Activated T-cell treated with anti-CD3 and anti-CD28 coated beads for 4 hours (primary cell): ENCODE measurements at places on chromosomes 11 and 22.

DNA sequence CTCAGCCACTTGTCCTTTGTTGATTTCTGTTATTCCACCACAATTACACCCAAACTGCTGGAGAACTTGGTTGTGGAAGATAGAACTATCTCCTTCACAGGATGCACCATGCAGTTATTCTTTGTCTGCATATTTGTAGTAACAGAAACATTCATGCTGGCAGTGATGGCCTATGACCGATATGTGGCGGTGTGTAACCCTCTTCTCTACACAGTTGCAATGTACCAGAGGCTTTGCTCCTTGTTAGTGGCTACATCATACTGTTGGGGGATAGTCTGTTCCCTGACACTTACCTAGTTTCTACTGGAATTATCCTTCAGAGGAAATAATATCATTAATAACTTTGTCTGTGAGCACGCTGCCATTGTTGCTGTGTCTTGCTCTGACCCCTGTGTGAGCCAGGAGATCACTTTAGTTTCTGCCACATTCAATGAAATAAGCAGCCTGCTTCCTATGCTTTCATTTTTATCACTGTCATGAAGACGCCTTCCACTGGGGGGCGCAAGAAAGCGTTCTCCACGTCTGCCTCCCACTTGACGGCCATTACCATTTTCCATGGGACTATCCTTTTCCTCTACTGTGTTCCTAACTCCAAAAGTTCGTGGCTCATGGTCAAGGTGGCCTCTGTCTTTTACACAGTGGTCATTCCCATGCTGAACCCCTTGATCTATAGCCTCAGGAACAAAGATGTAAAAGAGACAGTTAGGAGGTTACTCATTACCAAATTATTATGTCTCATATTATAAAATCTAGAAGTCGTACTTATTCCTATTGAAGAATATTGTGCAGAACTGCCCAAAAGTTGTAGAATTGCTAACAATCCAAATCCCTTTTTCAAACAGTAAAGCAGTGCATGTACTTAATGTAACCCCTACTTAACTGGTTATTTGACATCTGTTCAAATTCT is 53.2 kb downstream of the OR4C6 start:
- DNase-seq = no peak

DNA sequence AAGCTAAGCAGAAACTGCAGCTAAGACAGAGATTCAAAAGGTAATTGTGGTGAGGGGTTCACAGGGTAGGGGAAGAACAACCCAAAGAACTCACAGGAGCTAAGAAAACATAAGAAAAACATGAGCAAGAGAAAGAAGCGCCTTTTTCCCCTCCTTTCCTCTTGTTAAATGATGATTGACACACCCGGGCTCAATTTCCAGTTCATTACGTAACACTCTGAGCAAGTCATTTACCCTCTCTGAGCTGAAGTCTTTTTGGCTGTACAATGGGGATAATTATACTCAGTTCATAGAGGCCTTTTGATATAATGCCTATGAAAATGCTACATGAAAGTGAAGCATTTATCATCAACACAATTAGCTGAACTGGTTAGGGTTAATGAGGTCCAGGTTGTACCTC is 17.2 kb downstream of the LRP4 start:
- DNase-seq = no peak

GRCh38 chr22:20316217-20316843 is 3.5 kb downstream of the DGCR6L start:
- DNase-seq = no peak

DNA sequence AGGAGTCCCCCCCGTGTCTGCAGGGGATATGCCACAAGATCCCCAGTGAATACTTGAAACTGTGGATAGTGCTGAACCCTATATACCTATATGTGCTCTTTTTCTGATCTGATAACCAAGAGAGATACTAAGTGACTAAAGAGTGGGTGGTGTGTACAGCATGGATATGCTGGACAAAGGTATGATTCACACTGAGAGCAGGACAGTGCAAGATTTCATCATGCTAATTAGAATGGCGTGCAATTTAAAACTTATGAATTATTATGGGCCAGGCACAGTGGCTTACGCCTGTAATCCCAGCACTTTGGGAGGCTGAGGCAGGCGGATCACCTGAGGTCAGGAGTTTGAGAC is 90.2 kb upstream of the ALKBH3 start:
- DNase-seq = no peak

GRCh38 chr11:45097721-45098493 is 48.5 kb upstream of the PRDM11 start:
- DNase-seq = no peak

- DNase-seq = no peak
Measured at GRCh38 chr11:107567739-107568335, 2.3 kb upstream of the ALKBH8 start.

DNA sequence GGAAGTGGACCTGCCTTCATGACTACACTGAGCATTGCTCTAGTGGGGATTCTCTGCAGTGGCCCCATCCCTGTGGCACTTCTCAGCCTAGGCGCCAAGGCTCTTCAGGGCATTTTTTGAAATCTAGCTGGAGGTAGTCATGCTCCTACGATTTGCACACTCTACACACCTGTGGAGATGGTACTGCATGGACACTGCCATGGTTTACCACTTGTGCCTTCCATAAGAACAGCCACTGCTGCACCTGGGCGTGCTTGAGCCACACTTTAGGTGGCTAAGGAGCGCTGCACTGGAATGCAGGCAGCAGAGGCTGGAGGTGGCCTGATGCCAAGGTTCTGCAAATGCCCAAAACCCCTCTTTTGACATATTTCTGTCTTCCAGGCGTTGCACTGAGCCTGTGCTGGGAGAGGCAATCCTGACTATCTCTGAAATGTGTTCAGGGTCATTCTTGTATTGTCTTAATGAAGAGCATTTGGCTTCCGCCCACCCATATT is 24.3 kb downstream of the IZUMO1R start:
- DNase-seq = no peak

DNA sequence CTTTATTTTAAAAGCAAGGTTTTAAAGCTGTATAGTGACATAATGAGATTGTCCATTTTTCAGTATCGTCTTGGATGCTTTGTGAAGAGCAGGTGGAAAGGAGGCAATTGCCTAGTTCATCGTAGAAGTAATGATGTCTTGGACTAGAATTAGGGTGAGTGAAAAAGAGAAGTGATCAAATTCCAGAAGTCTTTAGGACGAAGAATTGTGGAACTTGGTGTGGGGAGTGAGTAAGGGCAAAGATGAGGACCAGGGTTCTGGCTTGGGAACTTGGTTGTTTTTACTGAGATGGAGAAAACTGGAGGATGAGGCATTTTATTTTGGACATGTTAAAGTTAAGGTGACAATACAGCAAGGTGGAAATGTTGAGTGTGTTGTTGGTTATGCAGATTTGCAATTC is 1.2 kb downstream of the ILK start:
- DNase-seq = no peak

- DNase-seq = no peak
Measured at GRCh38 chr11:3123305-3123704, 41.8 kb downstream of the OSBPL5 start.

DNA sequence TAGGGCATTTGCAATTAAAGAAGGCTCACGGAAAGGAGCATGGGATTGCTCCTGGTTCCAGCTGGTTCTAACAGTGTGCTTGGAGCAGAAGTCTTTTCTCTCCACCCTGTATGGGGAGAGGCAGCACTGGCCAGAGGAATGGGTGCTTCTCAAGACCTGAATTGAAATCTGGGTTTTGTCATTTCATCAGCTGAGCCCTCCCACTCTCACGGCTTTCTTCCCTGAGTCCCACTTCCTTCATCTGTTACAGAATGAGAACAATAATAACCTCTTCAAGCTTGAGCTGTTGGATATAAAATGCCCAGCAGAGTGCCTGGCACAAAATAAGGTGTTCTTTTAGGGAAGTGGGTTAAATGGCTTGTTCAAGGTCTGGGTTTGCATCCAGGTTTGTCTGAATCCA is 17.2 kb downstream of the CNTF start:
- no peak for DNase-seq

GRCh38 chr22:25845985-25846745 is 104.2 kb downstream of the MYO18B start:
- no peak for DNase-seq

DNA sequence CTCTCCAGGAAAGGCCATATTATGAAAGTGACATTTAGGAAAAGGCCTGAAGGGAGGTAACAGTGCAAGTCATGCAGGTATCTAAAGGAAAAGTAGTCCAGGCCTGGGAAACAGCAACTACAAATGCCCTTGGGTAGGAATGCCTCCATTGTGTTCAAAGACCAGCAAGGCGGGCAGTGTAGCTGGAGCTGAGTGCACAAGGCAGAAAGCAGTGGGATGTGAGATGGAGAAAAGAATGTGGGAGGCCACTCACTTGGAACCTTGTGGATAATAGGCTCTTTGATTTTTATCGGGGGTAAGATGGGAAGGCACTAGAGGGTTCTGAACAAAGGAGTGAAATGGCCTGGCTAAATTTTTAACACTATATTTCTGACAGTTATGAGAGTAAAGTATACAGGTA is 188.6 kb downstream of the PGR start:
- DNase-seq = no peak

DNA sequence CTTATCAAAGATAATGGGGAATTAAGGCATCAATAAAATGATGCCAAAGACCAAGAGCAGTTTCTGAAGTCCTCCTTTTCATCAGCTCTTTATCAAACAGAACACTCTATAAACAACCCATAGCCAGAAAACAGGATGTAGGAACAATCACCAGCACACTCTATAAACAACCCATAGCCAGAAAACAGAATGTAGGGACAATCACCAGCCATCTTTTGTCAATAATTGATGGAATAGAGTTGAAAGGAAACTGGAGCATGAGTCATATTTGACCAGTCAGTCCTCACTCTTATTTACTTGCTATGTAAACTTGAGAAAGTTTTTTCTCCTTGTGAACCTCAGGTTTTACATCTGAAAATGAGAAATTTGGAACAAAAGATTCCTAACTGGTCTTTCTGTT is 10.0 kb downstream of the MS4A2 start:
- DNase-seq = no peak

- no peak for DNase-seq
Measured at GRCh38 chr11:13091373-13091772, 82.3 kb downstream of the RASSF10 start.

GRCh38 chr11:66373265-66373664 is 1.7 kb upstream of the SLC29A2 start:
- DNase-seq = no peak

DNA sequence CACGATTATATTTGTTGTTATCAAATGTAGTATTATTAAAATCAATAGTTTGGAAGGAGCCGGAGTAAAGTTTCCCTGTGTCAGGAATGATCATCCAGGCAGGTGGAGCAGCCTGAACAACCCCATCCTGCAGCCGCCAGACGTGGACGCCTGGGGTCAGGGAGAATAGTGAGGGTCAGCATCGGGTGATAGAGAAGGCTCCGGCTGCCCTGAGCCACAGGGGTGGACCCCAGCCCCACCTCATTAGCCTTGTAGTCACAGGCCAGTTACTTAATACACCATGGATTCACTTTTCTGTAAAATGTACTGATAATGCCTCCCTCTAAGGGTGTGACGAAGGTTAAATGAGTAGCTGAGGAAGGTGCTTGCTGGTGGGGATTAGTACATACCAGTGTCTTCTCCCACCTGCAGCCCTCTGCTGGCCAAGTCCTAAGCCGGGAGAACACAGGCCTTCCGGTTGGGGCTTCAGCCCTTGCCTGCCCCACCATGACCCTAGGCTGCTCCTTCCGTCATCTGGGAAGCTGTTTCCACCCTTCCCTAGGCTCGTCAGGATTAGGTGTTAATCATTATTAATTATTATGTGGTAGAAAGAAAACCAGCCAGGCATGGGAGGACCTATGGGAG is 14.9 kb downstream of the TMEM121B start:
- DNase-seq = no peak

- DNase-seq = no peak
Measured at GRCh38 chr11:104830080-104830479, 68.2 kb downstream of the CASP12 start.

- no peak for DNase-seq
Measured at GRCh38 chr11:103528596-103528995, 419.4 kb downstream of the DYNC2H1 start.

- DNase-seq = no peak
Measured at GRCh38 chr22:25569361-25569760, 4.9 kb downstream of the GRK3 start.

DNA sequence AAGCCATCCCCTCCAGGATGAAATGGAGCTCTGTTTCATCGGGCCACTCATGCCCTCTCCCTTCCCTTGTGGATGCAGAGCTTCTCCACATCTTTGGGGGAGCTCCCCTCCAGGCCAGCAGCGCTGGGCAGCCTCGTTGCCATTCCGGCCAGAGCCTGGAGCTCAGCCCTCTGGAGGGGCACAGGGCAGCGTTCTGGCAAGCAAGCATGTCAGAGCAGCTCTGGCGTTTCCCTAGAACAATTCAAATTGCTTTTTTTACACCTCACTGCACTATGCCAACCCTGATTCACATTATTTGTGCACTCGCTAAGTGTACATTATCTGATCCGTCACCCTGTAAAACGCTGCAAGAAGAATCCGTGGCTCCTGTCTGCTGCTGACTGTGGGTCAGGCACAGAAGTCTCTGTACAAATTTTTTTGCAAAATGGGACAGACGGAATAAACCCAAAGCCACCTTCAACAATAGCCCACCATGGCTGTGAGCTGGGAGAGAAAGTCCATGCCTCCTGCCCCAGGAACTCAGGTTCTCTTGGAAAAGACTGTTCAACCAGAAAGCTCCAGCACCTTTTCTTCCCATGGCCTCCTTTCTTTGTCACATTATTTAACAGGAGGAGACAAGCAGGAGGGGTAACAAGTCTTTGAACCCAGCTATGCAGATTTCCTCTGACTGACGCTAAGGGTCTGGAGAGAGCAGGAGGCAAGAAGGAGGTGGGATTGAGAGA is 139.5 kb upstream of the CADM1 start:
- DNase-seq = no peak

GRCh38 chr22:19086417-19086816 is 35.8 kb downstream of the DGCR2 start:
- DNase-seq = no peak

DNA sequence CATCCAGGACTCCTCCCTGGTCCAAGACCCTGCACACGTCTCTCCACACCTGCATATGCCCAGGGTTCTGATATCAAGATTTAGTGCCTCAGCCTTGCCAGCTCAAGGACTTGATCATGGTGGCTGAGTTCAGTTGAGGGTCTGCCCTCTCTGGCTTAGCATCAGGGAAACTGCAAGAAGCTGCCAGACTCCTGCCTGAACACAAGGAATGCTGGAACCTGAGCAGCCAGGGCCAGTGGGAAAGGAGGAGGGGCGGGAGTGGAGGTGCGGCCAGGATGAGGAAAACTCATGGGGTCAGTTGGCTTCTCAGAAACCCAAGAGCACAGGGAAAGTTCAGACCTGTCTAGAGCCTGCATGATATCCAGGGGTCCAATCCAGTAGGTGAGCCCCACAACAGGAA is 546.1 kb downstream of the BUD13 start:
- DNase-seq = no peak
